ENCODE measurements at places on chromosomes 11 and 22.

DNA sequence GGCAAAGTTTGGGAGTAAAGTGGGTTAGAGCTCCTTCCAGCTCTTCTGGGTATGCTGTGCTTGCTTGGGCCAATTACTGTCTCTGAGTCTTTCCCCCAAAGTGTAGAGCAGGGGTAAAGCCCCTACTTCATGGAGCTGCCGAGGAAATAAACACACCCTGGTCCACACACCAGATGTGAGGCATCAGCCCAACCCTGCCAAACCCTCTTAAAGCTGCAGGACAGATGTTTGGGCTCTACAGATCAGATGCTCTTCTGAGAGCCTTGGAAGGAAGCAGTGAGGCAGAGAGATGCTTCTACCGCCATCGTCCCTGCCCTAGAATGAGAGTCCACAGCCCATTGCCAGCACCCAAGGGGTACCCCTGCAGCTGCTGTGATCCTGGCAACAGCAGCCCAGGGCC lies 64.7 kb downstream of the ELFN2 start:
- DNase-seq: no peak

DNA sequence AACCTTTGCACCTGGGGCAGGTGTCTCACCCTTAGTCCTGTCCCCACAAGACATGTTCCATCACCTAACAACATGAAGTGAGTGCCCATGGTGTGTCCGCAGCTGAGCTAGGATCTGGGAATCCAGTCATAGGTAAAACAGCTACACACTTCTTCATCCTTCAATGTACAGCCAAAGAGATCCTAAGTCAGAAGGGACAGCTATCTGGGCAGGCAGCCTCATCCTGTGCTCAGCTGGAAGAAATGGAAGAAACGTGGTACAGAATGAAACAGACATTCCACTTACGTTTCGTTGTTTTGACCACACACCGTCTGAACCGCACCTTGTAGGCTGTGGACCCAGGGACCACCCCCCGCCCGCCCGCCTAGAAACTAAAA lies 30.8 kb downstream of the PDGFB start:
- DNase-seq: no peak

DNA sequence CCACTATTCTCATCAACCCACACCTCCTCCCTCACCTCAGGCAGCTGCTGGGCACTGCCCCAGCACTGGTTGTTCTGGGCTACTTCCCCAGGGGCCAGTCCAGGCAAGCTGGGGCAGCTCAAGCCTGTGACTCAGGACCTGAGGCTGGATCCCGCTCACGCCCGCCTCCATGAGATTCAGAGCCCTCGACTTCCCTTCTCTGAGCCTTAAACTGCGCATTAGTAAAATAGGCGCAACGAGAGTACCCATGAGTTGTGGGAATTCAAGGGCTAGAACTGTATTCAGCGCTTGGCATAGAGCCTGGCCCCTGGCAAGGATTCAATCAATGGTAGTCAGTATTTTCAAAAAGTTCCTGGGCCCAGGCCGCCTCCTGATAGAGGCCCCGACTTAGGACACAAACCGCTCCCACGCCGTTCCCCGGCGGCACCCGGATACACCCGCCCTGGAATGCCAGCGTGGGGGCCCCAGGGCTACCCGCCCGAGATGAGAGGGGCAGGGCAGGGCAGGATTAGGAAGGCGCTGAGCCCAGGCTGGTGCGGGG lies 723 bp upstream of the CD82 start:
- no peak for DNase-seq

DNA sequence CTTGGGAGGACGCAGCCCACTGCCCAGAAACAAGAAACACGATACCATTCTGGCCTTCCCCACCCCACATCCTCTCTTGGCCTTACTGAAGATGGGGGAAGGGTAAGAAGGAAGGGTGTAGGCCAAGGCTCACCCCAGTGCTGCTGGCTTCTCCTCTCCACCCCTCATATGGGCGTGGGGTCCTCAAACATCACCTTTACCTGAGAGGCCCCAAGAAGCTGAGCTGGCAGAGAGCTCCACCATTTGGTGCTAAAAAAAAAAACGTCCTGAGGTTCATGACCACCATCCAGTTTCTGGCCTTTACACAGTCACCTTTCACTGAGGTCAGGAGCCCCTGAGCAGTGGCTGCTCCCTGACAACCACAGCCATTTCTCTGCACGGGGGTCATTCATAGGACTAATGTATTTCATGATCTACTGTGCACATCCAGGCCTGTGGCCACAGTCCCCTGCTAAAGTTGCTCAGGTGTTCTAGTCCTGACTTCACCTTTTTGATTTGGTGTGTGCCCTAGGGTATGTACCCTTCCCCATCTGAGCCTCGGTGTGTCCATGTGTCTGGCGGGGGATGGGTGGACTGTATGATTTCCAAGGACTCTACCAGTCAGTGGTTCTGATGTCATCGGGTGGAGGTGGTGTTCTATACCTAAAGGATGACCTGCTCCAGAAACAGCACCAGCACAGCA lies 15.1 kb downstream of the RHOG start:
- no peak for DNase-seq

GRCh38 chr22:36510966-36511881 lies 4.4 kb upstream of the FOXRED2 start:
- DNase-seq: peak; percentile 49

DNA sequence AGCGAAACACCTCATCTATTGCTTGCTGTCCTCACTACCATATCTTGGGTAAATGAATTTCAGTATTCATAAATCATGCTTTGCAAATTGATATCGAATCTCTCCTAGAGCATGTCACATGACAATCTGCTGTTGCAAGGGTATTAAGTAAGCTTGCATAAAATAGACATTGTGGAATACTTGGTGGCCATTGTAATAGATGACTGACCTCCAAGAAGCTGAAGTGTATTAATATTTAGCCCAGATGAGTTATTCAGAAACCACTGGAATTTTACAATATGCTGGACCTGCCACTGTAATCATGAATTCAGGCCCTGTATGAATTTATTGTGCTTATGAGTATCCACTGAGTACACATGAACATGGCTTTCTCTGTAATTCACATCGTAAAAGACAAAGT lies 289.7 kb upstream of the ARHGAP42 start:
- no peak for DNase-seq

- DNase-seq: no peak
These were observed 637.8 kb downstream of the NTM start for GRCh38 chr11:132008226-132008625.

DNA sequence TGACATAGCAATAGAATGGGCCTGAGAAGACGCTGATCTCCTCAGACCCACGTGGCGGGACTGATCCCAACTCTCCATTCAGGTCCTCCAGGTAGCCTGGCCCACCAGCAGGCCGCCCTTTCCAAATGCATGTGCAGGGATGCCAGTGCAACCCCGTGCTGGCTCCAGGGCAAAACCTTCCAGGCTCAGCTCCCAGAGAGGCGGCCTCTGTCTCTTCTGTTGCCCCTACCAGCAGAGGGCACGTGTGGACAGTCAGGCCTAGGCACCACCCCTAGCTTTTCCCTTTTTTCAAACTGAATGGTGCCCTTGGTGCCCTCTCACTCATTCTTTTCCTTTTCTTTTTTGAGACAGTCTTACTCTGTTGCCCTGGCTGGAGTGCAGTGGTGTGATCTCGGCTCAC lies 121.7 kb downstream of the OSBP2 start:
- no peak for DNase-seq

DNA sequence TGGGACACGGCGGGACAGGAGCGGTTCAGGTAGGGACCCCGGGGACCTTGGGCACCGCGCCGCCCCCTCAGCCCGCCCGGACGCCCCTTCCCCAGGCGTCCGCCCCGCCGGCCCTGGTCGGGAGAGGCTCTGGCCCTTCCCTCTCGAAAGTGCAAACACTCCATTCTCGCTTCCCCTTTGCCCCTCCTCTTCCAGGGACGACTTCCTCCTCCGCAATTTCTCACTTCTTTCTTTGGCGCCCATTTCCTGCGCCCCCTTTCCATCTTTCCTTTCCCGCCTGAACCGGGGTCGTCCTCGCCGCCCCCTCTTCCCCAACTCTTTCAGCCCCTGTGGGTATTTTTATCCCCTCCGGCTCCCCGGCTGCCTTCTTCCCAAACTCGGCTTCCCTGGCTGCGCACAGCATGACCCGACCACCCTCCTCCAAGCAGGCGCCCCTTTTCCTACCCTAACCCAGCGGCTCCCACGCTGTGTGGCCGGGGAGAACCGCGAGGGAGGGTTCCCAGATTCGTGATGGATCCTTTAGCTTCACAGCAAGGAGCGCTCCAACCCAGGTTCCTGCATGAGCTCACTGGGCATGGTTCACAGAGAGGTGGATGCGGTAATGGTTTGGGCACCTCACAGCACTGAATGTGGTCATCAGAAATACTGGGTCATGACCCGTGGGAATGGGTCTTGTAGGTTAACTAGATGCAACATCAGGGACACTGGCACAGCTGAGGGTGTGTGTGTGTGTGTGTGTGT lies 689 bp downstream of the RAB39A start:
- peak; percentile 63 for DNase-seq

GRCh38 chr22:39444247-39444800 lies 12.5 kb upstream of the MGAT3 start:
- no peak for DNase-seq

GRCh38 chr11:27285761-27286160 lies 77.3 kb downstream of the CCDC34 start:
- DNase-seq: no peak

DNA sequence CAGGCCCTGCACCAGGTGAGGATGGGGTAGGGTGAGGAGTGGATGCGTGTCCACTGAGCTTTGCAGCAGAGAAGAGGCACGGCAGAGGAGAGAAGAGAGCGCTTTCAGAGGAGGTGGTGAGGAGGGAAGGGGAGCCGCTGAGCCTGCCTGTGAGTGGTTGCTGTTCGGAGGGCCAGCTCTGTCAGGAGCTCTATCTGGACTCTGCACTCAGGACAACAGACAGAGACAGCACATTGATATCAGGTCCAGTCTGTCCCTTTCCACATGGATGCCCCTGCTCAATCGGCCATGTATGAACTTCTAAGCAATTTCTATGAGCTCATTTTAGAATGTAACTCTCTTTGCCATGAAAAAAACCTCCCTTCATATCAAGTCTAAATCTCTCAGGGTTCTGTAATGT lies 158.6 kb downstream of the KIRREL3 start:
- no peak for DNase-seq

GRCh38 chr11:70402016-70402415 lies 3.7 kb downstream of the CTTN start:
- DNase-seq: no peak

DNA sequence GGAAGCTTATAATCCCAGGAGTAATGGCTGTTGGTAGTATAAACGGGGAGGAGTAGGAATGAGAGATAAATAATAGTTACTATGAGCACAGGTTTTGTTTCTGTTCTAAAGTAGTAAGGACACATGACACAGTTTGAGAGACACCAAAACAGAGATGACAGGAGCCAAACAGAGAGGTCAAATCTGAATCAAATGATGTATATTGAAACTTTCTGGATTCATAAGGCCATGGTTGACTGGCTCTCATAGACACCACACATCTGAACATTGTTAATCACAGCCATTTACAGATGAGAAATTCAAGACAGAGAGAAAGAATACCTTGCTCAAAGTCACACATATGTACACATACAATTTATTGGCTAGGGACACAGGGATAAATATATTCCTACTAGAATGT lies 63.4 kb upstream of the UCP3 start:
- no peak for DNase-seq

DNA sequence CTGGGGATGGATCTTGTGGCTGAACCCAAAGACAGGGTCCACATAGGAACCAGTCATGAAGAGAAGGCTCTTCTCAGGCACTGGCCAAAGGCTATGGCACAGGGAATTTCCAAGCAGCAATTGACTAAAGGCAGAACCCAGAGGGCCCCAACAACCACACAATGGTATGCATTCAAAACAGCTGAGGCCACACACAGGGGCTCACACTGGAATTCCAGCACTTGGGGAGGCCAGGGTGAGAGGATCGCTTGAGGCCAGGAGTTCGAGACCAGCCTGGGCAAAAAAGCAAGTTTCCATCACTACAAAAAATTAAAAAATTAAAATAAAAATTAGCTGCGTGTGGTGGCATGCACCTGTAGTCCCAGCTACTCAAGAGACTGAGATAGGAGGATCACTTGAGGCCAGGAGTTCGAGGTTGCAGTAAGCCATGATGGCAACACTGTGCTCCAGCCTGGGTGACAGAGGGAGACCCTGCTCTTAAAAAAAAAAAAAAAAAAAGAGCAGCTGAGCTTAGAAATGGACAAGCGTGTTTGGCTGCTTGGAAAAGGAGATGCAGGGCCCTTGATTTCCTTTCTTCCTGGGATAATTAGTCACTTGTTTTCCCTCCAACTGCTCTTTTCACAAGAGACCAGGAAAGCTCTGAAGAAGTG lies 44.6 kb downstream of the MYH9 start:
- no peak for DNase-seq

- no peak for DNase-seq
These were observed 12.6 kb downstream of the POLR2F start for GRCh38 chr22:37965940-37966664.

- DNase-seq: no peak
These were observed 299.0 kb downstream of the NTM start for GRCh38 chr11:131669401-131669780.

DNA sequence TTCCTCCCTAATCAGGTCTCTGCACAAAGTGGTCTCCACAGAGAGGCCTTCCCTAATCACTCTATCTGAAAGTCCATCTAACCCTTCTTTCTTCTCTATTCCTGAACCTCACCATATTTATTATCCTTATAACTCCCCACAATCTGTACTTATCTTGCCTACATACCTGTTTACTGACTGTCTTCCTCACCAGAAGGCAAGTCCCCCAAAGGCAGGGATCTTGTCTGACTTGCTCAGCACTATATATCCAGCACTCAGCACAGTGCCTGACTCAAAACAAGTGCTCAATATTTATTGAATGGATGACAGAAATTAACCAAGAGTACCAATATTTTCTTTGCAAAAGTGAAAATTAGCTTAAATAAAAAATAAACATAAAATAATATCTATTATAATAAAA lies 5.5 kb downstream of the DCUN1D5 start:
- no peak for DNase-seq

DNA sequence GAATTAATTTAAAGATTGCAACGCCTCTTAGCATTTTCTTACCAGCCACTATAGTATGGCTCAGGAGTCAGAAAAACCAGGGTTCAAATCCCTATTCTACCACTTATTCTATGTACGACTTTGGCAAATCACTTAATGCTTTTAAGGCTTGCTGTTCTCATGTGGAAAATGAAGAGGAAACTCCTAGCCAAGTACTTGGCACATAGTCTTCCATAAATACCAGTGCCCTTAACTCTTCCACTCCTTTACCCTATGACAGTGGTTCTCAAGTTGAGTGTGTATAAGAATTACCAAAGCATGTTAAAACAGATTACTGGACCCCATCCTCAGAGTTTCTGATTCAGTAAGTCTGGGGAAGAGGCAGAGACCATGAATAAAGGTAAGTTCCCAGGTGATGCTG lies 107.6 kb downstream of the RBFOX2 start:
- no peak for DNase-seq

- no peak for DNase-seq
These were observed 44.1 kb downstream of the GNB1L start for GRCh38 chr22:19810381-19811201.

- DNase-seq: no peak
These were observed 120.0 kb downstream of the KCNQ1 start for GRCh38 chr11:2564588-2565425.
